Ovary (tissue), 10 donors: ENCODE measurements at places on chromosomes 1 and 21. TPM values are rescaled to one million over a fixed set of nuclear protein-coding genes. Genes with fewer than 3 reads are reported as not detected.

DNA sequence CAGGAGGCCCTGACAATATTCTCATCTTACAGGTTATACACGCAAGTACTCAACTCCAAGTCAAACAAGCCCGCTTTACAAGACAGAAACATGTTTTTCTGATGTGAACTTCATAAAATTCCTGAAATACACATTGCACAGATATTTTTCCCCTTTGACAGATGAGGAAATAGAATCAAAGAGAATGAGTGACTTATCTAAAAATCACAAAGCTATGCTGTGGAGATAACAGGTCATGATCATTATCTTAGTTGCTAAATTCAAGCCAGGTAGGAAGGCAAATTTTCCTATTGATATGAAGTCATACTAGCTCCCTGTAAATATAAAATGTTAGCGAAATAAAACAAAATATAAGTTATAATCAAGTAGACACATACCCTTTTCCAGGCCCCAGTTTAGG, 18.3 kb downstream of the UBR4 start:
- DNase-seq: no peak

DNA sequence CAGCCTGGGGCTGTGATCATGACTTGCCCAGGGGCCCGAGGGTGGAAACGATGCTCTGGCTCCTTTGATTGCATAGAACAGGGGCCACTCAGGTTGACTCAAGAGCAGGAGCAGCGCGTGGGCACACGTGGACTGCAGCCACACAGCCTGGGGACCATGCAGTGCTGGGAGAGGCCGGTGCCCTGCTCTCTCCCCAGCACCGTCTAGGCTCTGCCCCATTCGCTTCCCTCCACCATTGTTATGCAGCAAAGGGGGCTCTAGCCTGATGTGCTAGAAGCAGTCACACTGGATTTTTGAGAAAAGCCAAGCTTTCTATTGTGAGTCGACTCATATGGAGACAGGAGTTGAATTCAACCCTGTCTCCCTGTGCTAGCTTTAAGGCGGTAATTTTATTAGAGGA, 8.7 kb downstream of the PINK1 start:
- DNase-seq: no peak

DNA sequence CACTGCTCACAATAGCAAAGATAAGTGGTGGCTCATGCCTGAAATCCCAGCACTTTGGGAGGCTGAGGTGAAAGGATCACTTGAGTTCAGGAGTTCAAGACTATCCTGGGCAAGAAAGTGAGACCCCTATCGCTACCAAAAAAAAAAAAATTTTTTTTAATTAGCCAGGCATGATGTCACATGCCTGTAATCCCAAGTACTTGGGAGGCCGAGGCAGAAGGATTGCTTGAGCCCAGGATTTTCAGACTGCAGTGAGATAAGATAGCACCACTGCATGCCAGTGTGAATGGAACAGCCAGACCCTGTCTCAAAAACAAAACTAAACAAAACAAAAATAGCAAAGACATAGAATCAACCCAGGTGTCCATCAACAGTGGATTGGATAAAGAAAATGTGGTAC, 50.6 kb downstream of the HSF2BP start:
- DNase-seq: no peak

- no peak for DNase-seq
Measured at GRCh38 chr1:228143480-228144192, 3.6 kb downstream of the GUK1 start.

The SPATA17 gene
- 0.68 TPM for total RNA-seq

The MR1 gene
- total RNA-seq: 14.1 TPM

The LCK gene
- 0.92 TPM for total RNA-seq

The FAM151A gene
- total RNA-seq: not detected
